ENCODE measurements at places on chromosomes 7 and 10.

DNA sequence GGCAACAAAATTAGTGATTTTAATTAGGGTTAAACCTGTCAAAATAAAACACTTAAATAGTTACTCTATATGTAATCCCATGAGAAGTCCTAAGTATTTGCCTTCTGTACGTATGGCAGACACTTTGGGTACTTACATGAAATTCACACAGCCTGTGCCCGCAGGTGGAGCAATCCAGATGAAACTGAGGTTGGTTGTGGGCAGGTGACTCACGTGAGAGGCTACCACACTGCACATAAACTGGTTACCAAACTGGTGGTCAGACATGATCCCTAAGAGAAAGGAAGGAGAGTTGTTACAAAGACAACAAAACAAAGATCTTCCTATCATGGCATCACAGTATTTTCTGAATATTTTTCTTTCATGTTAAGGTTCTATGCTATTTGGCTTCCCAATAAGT lies 156.1 kb downstream of the RELN start:
- DNase-seq = no peak

- DNase-seq = no peak
Observed at GRCh38 chr10:61779950-61780659, 117.4 kb downstream of the CABCOCO1 start.

DNA sequence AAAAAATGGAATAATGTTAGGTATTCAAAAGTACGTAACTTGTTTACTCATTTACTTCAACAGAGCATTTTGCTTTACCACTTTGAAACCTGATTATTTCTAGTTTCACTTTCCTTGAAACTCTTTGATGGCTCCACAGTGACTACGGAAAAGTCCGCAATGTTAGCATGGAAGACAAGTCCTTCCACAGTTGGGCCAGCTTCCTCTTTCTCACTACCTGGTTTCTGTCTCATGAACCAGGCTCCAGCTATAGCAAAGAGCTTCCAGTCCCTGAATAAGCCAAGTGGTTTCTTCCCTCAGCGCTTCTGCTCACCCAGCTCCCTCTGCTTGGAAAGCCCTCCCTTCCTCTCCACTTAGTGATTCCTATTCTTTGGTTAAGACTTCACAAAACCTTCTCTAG lies 44.8 kb upstream of the SLC16A12 start:
- no peak for DNase-seq

DNA sequence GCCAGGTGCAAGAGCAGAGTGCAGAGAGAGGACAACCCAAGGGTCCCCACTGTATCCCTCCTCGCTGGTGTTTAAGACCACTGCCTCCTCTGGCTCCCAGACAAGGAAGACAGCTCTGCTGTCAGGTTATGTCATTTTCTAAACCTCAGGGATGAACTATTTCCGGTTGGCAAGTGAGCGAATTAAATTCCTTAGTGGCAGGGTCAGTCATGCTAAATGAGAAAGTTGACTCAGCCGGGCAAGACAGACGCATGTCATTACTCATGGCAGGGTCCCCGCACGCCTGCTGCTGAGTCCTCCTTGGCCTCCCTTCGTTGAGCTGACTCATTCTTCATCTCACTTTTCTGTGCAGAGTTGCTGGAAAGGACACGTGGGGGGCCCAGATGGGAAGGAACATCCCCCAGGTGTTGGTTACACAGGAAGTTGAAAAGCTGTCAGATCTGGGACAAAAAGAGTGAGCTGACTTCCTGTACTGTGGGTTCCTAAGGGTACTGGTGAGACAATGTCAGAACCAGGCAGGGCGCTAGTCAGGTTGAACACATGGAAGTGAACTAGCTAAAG lies 47.1 kb upstream of the UCN3 start:
- DNase-seq = peak; percentile 29

DNA sequence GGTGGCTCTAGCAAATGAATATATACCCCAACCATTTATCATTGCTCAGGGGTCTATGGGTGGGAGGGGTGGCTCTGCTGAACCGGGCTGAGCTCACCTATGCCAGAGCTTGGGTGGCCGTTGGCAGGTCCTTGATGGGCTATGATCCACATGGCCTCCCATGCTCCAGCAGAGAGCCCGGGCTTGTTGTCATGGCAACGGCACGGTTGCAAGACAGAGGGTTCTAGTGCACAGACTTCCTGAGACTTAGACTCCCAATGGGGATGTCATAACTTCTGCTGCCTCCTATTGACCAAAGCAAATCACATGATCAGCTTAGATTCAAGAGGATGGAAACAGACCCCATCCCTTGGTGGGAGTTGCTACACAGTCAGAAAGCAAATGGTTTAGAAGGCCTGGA lies 36.4 kb upstream of the CARD11 start:
- DNase-seq = no peak
